Endodermal cell (in vitro differentiated cells): ENCODE measurements at places on chromosomes 13 and 19. TPM values are rescaled to one million over a fixed set of nuclear protein-coding genes. Genes with fewer than 3 reads are reported as not detected.

- no peak for DNase-seq
Measured at GRCh38 chr19:7215176-7215575, 79.0 kb downstream of the INSR start.

The LILRA1 gene
- not detected in 3 replicates for total RNA-seq

GRCh38 chr13:108266321-108266990 lies 3.1 kb upstream of the TNFSF13B start:
- DNase-seq, result no peak

- DNase-seq, result no peak
Measured at GRCh38 chr19:38800577-38801347, 11.8 kb downstream of the LGALS7B start.

GRCh38 chr13:22126433-22127021 lies 455.7 kb downstream of the FGF9 start:
- no peak for DNase-seq
